ENCODE measurements at places on chromosomes 11 and 22.

- DNase-seq = no peak
Measured at GRCh38 chr11:8312986-8313385, 49.3 kb upstream of the LMO1 start.

- no peak for DNase-seq
Measured at GRCh38 chr22:36776722-36777121, 803 bp upstream of the IFT27 start.

DNA sequence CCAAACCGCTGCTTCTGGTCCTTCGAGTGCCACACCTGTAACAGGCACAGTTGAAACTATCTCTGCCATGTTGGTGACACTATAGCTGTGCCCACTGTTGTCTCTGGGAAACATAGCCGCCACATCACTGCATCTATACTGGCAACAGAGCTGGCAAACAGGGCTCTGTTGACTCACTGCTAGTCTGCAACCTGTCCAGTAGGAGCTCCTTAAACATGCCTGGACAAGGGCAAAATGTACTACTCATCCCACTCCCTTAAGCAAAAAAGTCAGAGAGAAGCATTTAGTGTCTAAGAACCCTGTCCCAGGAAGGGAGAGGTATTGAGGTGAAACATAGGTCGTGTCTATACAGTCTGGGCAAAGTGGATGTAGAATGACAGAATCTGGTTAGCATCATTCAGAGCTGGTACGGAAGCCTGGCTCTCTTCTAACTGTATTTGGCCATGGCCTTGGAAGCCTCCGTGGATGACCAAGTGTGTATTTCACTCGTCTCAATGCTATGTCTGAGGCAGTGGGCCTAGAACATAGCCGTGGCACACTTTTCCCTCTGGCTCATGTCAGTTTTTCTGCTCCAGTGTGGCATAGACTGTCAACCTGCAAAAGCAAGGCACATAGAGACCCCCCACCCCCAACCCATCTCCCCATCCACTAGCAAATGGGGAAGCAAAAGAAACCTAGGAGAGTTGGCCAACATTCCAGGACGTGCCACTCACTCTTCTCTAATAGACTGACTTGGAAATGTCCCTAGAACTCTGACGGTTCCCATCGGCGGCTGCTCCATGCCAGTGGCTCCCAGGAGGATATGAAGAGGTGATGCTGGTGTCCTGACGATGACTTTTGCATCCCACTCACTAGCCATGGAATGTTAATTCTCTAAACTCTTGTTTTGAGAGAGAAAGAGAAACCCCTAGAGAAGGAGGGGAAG lies 21.4 kb upstream of the PISD start:
- no peak for DNase-seq

- no peak for DNase-seq
Measured at GRCh38 chr22:40476341-40476740, 105.9 kb downstream of the SGSM3 start.

DNA sequence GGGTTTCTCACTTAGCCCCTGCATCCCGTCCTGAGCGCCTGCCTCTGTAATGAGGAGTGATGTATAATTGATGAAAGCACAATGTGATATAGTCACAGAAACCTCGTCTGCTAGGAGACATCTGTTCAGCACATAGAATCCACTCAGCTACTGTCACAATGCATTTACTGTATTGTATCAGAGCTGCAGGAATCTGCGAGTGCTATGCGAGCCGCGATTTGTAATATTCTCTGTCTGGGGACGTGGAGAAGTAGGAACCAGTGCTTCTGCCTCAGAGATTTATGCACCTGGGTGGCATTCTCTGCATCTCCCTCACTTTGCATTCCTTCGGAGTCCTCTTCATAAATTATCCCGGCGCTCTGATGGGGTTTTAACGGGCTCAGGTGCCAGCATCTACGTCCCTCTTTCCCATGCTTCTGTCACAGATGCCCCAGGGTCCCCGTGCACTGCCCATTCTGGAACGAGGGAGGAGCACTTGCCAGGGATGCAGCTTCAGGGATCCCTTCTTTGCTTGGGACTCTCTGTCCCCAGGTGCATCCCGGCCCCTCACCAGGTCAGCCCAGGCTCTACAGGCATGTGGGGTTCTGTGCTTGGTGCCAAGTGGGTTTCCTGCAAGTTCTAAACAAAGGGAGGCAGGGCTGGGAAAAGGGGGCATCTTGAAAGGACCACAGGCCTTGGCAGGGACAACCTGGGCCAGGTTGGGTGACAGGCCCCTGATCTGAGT lies 205.5 kb downstream of the DSCAML1 start:
- no peak for DNase-seq

- DNase-seq = no peak
Measured at GRCh38 chr11:21494946-21495345, 697.9 kb upstream of the ANO5 start.

GRCh38 chr11:110447343-110447742 lies 17.6 kb downstream of the FDX1 start:
- no peak for DNase-seq

GRCh38 chr11:33542921-33543320 lies 157.7 kb downstream of the C11orf91 start:
- DNase-seq = peak; percentile 35

DNA sequence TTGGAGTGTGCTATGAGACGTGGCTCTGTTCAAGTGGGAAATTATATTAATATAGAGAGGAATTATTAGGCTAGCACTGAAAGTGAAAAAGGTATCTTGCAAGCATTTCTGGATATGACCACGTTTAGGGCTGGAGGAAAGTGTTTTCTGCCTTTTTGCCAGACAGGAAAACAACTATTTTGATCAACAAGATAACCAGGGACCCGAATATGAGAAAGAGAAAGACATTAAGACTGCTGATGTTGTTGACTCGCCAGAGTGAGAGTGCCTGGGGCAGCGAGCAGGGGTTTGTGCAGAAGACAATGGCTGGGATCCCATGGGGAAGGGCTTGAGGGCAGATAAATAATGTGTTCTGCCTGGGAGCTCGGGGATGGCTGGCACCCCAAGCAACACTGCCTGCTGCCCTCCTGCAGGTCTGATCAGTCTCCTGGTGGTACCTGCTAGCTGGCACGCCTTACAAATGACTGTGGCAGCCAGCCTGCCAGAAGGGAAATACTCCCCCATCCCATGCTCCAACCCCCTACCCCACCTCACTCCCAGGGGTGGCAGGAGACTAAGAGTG lies 23.1 kb upstream of the CHST1 start:
- DNase-seq = no peak

DNA sequence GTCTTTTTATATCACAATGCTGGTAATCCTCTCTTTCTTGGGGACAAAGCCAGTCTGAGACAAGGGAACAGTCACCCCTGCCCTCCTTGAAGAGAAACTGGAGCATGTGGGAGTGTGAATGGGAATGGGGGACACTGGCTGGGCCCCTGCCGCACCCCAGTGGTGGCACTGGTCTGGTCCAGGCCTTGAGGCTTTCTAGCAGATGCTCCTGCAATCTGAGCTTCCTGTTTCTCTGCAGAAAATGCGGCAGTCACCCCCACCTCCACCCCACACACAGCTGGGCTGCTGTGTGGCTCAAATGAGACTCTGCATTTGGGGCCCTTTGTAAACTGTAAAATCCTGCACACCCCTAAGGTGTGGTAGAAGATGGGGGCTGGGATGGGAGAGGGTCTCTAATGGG lies 6.6 kb upstream of the MARK2 start:
- DNase-seq = no peak

- DNase-seq = no peak
Measured at GRCh38 chr11:120667281-120667680, 155.7 kb downstream of the GRIK4 start.

DNA sequence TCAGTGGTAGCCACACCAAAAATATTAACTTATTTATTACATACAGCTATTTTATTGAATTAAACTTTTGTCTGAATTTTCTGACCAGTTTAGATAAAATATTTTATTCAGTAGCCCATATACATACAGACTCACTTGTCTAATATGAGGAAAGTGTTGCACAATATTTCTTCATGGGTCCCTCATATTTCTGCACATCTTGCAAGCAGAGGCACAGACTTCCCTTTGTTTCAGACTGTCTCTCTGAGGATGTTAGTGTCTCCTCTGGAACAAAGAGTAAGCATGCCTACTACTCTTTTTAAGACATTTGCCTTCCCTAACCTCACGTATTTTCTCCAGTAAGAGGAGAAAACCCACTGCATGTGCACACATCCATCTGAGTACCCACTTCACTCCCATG lies 81.2 kb downstream of the OR5AK2 start:
- no peak for DNase-seq
